Left cardiac atrium (tissue), 4 donors: ENCODE measurements at places on chromosomes 5 and 9. TPM values are rescaled to one million over a fixed set of nuclear protein-coding genes. Genes with fewer than 3 reads are reported as not detected.

Gene ORM2
- total RNA-seq, result 1.6 TPM

GRCh38 chr5:19534751-19535150 lies 453.2 kb downstream of the CDH18 start:
- DNase-seq, result no peak

DNA sequence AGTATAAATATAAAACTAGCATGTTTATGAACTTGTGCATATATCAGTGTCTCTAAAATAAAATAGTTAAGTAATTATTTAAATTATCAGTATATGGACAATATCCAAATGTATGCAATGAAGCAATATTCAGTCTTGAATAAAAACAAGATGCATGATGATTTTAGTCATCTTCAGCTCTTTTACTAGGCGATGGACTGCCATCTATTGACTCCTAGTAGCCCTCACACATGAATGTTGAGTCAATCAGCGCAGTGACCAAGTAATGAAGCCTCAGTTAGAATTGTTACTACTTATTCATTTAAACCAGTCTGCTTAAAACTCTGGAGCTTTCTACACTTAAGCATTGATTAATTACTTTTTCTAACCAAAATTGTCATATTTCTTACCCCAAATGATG lies 92.9 kb upstream of the GRHPR start:
- no peak for DNase-seq

DNA sequence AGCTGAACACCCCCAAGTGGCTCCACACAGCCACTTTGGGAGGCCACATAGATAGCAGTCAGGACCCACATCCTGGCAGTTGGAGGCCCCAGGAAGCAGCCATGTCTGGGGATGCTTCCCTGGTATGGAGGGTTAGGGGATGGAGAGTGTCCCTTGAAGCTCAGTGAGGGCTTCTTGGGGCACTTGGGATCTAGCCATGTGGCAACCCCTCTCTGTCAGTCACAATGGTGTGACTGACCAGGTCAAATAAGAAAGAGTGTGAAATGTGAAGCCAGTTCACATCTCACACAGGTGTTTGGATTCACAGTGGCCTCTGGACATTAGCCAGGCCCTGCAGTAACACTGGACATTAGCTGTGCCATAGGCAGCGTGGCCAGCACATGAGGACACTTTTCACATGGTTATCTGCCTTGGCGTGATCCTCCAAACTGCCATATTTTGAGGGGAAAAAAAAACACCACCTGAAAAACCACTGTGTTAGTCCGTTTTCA lies 53.9 kb upstream of the IL17B start:
- DNase-seq, result no peak

GRCh38 chr9:5910413-5911057 lies 19.8 kb downstream of the MLANA start:
- DNase-seq, result no peak

- DNase-seq, result no peak
Measured at GRCh38 chr9:89986190-89986589, 381.4 kb downstream of the GADD45G start.
